ENCODE measurements at places on chromosomes 11 and 22. TPM values are rescaled to one million over a fixed set of nuclear protein-coding genes. Genes with fewer than 3 reads are reported as not detected.

DNA sequence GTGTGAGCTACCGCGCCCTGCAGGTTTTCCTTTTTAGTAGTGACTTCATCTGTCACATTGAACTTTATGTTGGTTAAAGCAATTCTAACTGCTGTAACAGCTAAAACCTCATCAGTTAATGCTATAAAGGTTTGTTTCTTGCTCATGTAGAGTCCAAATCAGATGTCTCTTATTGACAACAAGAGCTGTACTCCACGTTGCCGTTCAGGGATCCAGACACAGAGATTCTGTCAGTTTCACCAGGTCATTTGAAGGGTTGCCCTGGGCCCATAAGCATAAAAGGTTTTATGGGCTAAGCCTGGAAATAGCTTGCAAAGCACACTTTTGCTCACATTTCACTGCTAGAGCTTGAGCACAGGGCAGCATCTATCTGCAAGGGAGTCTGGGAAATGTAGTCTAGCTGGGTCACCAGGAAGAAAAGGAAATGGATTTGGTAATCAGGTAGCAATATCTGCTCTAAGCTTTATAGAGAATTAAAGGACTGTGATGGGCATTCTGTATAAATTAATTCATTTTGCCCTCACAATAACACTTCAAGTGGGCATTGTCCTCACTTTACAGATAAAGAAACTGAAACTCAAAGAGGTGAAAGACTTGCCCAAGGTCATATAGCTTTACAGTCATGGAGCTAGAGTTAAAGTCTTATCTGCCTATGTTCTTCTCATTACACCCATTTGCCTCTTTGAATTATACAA, 25.2 kb upstream of the PTPRJ start:
- no peaks in the 10 kb centered on the region for H3K27me3 ChIP-seq
- H3K4me1 ChIP-seq: peaks cover 5% of the 10 kb centered on the region
- DNase-seq: no peak
- H3K36me3 ChIP-seq: no peaks in the 10 kb centered on the region

GRCh38 chr11:13010749-13011465, 1.8 kb downstream of the RASSF10 start:
- H3K4me3 ChIP-seq: peak overlapping the region; percentile 90
- no peak overlapping the region for H3K27ac ChIP-seq
- peak; percentile 16 for DNase-seq
- H3K36me3 ChIP-seq: peaks cover 4% of the 10 kb centered on the region
- H3K27me3 ChIP-seq: peaks cover 62% of the 10 kb centered on the region

DNA sequence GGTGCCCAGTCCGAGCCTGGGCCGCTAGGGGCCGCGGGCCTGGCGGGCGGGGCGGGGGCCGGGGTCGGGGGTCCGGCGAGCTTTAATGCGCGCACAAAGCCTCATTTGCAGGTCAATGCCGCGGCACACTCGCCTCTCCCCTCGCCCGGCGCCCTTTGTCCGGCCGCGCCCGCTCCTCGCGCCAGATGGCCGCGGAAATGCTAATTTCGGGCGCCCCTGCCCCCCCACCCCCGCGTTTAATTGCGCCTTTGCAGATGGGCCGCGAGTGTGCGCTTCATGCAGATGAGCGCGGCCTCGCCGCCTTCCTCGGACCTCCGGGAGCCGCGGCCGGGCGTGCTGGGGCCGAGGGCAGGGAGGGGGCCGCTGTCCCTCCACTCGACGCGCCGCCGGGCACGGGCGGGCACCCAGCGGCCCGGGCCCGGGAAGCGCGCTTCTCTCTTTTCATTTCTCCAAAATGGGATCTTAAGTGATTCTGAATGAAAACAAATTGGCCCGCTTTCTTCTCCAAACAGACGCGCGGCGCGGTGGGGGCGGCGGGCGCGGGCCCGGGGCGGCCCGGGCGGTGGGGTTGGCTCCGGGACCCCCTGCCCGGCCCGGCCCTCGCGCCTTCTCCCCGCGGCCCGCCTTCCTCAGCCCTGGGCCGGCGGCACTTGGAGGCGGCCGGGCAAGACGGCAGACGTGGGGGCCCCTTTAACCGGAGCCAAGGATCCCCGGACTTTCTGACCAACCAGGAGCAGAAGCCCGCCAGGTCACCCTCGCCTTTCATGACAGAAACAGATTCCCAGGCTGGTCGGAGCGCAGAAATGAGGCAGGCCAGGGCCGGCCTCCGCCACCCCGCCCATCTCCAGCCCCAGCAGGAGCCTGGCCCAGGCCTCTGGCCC, 22.9 kb downstream of the CDKN1C start:
- no peak overlapping the region for H3K27ac ChIP-seq
- no peaks in the 10 kb centered on the region for H3K36me3 ChIP-seq
- H3K4me1 ChIP-seq: peaks cover 41% of the 10 kb centered on the region
- peak; percentile 51 for DNase-seq

DNA sequence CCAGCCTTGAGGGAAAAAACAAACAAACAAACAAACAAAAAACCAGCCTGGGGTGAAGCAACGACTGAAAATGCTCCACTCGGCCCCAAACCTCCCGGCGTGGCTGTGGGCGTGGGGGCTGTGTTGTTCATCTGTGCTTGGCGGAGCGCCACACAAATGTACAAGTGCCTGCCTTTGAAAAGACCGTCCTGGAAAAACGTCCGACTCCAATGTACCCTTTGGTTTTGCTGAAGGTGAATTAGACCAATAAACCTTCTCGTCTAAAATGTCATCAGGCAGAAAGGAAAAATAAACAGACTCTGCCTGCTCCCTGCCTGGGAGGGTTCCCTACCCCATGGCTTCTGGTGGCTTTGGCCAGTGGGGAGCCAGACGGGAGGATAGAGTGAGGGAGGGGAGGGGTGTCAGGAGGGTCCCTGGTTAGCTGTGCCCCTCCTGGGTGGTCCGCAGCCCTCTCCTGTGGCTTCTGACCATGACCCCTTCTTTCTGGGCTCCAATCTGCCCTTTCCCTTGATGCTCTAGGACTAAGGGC, 93.9 kb downstream of the TRMU start:
- H3K4me3 ChIP-seq: no peak overlapping the region
- no peak for DNase-seq
- no peaks in the 10 kb centered on the region for H3K4me1 ChIP-seq

Gene RTN4R
- total RNA-seq: 19.0 TPM

Gene MS4A8
- not detected for total RNA-seq

Gene WBP2NL
- not detected for total RNA-seq

Gene CDC42BPG
- 3.0 TPM for total RNA-seq

Measured in neural crest cell (in vitro differentiated cells).